Type B pancreatic cell (in vitro differentiated cells): ENCODE measurements at places on chromosomes 3 and 15. TPM values are rescaled to one million over a fixed set of nuclear protein-coding genes. Genes with fewer than 3 reads are reported as not detected.
A peak's percentile ranks its signal among the peaks of the same experiment; 100 is the strongest.

DNA sequence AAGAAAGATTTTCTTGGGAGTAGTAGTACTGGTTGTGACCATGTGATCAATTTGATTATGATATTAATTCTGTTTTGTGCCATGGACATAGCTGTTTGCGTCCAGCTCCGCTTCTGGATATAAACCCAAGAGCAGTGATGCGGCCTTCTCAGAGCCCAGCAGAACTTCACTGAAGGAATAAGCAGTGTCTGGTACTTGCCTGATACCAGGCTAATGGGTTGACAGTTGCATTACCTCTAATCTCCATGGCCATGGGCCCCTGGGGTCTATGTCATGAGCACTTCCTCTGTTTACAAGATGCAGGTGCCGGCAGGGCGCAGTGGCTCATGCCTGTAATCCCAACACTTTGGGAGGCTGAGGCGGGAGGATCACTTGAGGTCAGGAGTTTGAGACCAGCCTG is 36.3 kb upstream of the RAB6B start:
- DNase-seq = peak; percentile 25

DNA sequence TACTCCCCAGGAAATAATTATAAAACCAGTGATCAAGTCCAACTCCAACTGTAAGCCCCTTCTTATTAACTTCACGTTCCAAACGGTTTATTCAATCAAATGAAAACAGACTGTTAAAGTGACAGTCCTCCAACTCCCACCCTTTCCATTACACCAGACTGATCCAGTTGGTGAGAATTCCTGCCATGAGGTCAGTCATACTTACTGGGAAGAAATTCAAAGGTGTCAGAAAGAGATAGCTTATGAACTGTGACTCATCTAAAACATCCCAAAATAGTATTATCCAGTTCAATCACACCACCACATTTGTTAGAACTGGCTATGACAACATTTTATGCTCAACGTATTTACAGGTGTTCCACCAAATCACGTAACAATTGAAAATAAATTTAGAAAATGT is 19.5 kb downstream of the SMARCC1 start:
- DNase-seq = no peak

- DNase-seq = no peak
Measured at GRCh38 chr3:50620420-50620819, 3.5 kb downstream of the MAPKAPK3 start.

- no peak for DNase-seq
Measured at GRCh38 chr15:69518806-69519205, 66.2 kb downstream of the RPLP1 start.

GRCh38 chr15:57451555-57451954 is 75.2 kb downstream of the CGNL1 start:
- no peak for DNase-seq

DNA sequence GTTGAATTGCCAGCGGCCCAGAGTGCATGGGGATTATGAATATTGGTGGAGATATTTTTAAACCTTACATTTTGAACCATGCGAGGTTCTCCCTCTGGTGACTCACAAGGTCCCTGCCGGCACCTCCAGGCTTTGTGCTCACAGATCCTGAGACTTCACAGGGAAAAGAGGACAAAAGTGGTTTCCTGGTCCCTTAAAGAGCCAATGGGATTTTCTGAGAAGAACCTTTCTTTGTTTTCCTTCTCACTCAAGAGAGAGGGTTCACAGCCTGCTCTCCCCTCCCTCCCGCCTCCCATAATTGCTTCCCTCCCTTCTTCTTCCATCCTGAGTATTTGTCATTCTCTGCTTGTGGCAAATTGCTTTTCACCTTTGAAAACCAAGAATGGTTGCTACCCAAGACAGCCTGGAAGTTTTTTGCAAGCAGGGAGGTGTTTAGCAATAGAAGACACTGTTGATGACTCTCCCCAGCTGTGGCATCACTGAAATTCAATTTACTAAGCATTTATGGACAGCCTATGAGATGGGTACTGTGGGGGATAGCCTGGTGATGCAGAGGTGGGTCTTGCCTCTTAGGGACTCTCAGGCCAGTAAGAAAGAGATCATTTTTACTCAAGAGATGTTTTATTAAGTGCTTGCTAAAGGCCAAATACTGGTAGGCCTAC is 76.6 kb downstream of the CPN2 start:
- DNase-seq = no peak

The MYZAP gene
- 5.7 and 9.9 TPM in 2 replicates for total RNA-seq
